ENCODE measurements at places on chromosomes 16 and 17.
A peak's percentile ranks its signal among the peaks of the same experiment; 100 is the strongest.

GRCh38 chr17:54933921-54934320 is 33.3 kb downstream of the TOM1L1 start:
- DNase-seq = no peak

- no peak for DNase-seq
Observed at GRCh38 chr17:35073183-35073790, 9.8 kb upstream of the RFFL start.

DNA sequence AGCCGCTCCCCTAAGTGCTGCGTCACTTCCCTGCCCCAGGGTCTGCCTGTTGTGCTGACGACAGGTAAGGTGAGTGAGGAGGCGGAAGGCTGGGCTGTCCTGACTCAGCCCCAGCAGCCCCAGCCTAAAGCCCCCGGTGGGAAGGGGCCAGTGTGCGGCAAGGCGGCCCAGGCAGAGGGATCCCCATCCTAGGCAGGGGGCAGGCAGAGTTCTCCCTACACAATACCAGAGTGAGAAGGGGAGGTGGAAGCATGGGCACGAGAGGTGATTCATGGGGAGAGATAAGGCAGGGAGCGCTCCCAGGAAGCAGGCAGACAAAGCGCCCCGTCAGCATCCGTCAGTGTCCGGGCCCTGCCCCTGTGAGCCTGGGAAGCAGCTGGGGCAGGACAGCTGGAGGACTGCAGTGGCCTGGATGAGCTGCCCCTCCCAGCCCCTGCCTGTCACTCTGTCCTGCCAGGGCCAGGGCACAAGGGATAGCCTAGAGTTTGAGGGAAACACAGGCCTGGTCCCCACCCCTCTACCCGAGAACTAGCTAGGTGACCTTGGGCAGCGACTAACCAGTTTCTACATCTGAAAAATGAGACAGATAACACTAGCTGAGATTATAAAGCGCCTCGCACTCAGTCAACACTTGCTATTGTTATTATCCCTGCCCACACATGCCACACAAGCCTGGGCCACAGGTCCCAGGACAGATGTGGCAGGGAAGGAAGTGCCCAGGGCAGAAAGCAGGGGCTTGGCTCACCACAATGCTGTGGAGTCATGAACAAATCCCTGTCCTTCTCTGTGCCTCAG is 3.8 kb downstream of the FAM83G start:
- no peak for DNase-seq

GRCh38 chr17:19457830-19458271 is 46.8 kb downstream of the RNF112 start:
- DNase-seq = no peak

DNA sequence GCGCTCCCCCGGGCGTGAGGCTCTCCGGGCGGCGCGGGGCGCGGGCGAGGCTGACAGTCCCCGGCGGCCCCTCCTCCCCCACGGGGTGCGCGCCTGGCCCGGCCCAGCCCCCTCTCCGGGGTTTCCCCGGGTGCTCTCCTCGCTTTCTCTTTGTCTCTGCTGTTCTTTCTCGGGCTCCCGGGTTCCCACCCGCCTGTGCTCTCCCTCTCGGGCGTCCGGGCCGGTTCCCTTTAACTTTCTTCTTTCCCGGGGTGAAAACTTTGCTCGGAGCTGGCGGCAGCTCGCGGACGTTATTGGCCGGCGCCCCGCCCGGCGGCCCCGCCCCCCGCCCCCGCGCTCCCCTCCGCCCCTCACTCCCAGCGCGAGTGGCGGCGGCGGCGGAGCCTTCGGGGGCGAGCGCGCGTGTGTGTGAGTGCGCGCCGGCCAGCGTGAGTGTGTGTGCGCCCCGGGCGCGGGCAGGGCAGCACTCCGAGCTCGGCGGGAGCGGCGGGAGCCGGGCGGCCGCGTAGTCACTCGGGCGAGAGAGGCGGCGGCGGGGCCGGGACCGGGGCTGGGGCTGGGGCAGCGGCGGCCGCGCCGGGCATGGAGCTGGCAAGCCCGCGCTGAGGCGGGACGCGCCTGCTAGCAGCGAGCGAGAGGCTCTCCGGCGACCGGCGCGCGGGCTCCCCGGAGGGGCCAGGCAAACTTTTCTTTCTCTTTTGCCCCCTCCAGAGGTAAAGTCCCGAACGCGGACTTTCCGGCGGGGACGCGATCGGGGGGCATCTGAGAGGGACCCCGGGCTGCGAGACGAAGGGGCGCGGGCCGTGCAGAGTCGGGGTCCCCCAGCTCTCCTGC is at the start of gene NTN1:
TSS of gene NTN1 (plus strand) at position 353 of the 834 bp plus-strand sequence. CDS start 864 bp downstream, outside the sequence.
- DNase-seq = peak; percentile 73

GRCh38 chr17:44736551-44737240 is 22.1 kb upstream of the ADAM11 start:
- DNase-seq = no peak

DNA sequence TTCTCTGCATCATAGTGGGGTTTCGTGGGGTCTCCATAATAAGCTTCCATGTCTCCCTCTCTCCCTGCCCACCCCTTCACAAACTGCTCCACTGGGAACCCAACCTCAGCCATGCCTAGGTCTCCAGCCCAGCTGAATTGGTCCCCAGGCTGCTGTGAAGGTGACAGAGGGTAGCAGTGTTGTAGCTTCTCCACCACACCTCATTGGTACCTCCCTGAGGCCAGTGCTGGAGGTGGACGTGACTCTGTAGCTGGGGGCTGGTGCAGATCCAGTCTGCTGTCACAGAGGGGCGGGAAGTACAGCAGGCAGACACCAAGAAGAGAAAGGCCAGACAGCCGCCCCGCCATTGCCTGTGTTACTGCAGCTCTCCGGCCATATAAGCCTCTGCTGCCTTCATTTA is 82.1 kb downstream of the OR1D5 start:
- no peak for DNase-seq

DNA sequence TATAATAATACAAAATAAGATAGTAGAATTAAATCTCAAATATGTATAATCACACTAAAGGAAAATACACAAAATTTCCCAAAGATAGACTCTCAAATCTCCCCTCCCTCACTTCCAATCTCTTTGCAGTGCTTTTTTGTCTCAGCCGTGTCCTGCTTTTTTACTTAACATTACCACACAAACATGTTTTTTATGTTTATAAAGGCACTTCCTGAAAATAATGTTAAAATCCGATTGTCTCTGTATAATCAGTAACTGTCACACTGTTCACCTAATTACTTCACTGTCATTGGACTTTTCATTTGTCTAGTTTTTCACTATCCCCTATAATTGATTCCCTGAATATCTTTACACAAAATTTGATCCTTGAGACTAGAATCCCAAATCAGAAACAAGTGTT is 38.2 kb upstream of the ALDH3A2 start:
- no peak for DNase-seq

- DNase-seq = no peak
Observed at GRCh38 chr16:26500326-26500725, 566.4 kb upstream of the C16orf82 start.

DNA sequence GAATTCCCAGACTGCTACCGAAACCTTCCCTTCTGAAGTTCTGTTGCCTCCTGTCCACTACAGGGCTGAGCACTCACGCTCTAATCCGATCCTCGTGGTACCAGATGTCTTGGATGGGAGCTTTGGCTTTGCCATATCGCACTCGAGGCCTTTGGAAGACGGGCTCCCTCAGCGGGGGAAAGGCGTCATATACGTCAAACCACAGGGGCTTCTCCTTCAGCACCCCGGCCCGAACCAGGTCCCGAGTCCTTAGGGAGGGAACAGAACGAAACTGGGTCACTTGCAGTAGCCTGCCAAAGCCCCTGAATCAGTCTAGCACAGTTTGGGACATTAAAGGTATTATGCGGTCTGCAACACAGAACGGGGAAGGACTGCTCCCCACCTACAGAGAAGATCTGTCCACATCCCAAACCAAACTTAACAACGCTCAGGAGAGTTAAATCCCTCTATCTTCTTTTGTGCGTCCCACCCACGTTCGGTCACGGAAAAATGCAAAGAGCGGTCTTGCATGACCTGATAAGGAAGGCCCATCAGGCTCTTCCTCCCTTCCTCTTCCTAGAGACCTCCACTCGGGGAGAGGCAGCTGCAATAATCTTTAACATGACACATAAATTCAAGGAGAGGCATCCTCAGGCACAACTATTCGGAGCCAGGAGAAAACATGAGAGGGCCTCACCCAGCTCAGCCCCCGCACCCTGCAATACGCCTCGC is 526 bp downstream of the MRPS23 start:
- DNase-seq = no peak

DNA sequence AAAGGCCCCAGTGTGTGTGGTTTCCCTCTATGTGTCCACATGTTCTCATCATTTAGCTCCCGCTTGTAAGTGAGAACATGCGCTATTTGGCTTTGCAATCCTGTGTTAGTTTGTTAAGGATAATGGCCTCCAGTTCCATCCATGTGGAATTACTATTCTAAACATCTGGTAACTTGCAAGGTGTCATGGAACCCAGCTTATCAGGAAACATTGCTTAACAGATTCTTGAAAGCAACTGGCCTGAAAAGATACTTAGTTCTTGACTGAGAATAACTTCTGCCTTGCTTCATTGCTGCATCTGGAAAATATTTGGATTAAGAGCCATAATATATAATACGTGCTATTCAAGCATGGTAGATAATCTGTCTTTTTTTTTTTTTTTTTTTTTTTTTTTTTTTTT is 27.8 kb downstream of the PAFAH1B1 start:
- DNase-seq = no peak

Data from GDM1 (cell line).